ENCODE measurements at places on chromosomes 11 and 22.

- no peak for DNase-seq
These were observed 49.6 kb downstream of the CECR2 start for GRCh38 chr22:17418890-17419324.

DNA sequence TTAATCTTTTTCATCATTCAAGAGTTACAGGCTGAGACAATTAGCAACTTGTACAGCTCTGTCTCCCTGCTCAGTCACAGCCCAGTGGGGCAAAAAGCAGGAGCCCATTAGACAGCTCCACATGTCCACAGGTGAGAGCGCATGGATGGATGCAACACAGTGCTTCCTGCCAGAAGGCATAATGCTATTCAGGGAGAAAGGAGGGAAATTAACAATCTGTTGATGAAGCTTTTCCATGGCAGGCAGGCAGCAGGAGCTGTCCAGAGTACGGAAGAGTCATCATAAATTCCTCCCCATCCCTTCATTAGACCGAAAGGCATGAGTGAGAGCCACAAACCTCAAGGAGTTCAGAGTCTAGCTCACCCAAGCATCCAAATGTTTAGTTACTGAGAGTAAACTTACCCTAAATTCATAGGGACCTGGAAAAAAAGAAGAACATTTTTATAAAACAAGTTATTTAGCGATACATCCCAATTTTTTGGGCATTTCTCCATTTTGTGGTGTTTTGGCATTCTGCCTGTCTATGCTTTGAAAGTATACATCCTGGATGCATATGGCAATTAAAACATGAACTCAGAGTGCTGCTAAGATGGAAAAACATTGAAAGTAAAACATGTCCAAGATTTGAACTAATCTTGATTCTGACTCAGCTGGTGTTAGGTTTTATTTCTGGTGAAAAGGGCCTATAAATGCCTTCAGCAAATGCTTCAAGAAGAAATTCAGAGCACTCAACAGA is 428.1 kb downstream of the OPCML start:
- DNase-seq: no peak

DNA sequence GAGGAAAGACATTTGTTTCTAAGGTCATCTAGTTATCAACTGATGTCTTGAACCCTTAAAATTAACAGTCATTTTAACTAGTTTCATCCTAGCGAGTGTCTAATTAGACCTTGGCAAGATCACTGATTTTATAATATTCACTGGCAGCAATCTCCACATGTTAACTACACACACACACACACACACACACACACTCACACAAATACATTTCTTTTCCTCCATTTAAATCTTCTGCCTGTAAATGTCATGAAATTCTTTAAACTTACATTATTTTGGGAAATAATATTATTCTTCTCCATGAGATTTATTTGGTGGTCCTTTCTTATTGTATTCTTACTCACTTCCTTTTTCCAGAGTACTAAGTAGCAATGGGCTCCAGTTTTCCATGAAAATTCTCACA is 2.9 kb upstream of the IFTAP start:
- DNase-seq: no peak

GRCh38 chr11:68031144-68031464 is 623 bp downstream of the NDUFS8 start:
- DNase-seq: peak; percentile 54

DNA sequence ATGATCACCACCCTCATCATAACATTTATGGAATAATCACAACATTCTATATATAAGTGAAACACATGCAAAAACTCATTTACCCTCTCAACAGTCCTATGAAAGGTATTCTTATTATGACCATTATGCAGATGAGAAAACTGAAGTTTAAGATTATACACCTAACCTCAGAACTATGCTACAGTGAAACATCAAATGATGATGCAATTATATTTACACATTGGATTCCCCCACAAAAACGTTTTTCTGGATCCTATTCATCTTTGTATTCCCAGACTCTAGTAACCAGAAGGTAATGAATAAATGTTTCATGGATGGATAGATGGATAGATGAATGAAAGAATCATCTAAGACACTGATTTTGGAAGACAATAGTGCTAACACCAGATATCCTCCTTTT is 54.8 kb downstream of the TCP11L1 start:
- no peak for DNase-seq

DNA sequence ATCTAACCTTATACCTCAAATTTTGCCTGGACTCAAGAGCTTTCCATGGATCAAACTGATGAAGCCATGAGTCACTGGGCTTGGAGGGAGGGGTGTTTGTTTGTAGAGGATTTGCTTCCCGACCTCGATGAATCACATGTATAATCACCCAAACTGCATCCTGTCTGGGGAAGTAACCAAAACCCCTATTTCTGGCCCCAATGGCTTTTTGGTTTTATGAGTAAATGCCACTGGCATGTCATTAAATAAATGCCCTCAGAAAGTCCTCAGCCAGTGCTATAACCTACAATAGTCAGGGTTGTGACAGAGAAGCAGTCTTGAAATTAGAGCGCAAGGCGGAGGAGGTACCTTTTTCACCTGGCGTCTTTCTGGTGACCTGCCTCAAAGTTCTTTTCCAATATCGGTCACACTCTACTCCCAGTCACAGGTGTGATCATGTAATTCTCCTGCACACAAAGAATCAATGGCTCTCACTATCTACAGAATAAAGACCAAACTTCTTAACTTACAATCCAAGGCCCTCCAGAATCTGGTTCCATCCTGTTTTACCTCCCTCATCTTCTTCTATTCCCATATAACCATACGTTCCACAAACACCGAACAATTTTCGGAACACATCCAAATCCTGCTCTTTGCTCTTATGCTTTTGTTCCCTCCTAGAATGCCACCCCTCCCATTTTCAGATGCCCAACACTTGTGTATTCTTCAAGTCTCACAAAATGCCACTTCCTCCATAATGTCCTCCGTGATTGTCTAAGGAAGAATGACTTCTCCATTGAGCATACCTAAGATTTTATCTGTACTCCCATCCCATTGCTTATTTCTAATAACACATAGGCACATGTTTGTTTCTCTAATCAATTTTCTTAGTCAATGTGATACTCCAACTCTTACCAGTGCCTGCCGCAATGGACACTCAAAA is 81.3 kb upstream of the BLID start:
- DNase-seq: peak; percentile 91

- DNase-seq: no peak
These were observed 137.5 kb downstream of the CHST1 start for GRCh38 chr11:45527898-45528297.

DNA sequence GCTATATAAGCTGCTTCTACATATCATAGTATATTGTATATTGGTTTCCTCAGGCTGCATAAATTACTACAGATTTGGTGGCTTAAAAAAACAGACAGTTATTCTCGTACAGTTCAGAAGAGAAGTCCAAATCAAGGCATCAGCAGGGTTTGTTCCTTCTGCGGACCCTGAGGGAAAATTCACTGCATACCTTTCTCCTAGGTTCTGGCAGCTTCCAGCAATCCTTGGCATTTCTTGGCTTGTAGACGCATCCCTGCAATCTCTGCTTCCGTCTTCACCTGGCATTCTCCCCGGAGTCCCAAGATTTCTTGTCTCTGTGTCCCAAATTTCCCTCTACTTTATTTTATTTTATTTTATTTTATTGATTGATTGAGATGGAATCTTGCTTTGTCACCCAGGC is 142.8 kb downstream of the COMMD9 start:
- no peak for DNase-seq

DNA sequence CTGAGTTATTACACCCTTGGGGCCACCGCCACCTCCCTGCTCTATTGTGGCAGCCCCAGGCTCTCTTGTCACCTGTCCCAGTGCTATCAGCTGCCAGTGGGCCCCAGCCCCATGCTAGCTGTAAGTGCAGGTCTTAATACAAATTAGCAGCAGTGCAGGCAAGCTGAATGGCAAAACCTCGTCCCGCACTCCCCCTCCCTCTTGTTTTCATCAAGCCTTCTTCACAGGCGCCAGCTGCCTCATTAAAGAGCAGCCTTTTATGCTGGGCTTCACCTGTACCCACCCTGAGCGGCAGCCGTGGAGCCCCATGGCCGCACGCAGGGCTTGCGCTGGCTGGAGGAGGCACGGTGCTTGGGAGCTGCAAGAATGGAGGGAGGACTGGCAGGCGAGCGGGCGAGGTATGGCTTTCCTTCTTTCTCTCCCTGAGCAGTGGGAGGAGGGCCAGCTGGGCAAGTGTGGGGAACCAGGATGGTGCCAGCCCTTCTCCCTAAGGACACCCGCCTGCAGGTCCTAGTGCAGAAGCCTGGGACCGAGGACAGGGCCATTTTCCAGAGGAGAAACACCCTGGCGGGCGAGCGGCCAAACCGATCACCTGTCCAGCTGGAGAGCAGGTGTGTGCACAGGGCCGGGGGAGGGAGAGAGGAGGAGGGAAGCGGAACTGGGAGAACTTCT is 70.7 kb downstream of the FLI1 start:
- no peak for DNase-seq

Measured in AG20443 (cell line).